ENCODE measurements at places on chromosomes 2 and 18.

DNA sequence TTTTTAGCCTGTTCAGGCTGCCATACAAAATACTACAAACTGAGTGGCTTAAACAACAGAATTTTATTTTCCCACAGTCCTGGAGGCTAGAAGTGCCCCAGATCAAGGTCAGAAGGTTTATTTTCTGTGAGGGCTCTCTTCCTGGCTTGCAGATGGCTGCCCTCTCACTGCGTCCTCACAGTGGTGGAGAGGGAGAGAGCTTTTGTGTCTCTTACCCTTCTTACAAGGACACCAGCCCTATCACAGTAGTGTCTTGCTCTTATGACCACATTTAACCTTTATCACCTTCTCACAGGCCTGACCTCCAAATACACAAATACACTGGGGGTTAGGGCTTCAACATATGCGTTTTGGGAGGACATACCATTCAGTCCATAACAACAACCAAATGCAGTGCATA, 11.7 kb downstream of the WDR7 start:
- no peak for DNase-seq

GRCh38 chr2:145812165-145812554, 1292.2 kb upstream of the ZEB2 start:
- DNase-seq: no peak

DNA sequence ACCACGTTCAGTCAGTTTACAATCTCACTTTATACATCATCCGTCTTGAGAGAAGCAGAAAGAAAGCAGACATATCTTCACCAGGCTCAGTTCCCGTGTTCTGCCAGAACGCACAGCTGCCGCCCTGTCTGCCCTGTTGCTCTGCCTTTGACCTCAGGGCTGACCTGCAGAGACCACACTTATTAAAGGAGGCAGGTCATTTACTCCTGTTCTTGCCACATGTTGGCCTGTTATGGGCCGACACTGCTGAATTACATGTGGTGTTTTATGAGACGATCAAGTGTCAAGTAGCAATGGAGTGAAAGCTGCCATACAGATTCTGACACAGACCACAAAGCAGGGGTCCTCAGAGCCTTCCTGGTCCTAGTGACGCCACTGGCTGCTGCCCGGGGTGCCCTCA, 232.2 kb downstream of the TTC32 start:
- DNase-seq: no peak

DNA sequence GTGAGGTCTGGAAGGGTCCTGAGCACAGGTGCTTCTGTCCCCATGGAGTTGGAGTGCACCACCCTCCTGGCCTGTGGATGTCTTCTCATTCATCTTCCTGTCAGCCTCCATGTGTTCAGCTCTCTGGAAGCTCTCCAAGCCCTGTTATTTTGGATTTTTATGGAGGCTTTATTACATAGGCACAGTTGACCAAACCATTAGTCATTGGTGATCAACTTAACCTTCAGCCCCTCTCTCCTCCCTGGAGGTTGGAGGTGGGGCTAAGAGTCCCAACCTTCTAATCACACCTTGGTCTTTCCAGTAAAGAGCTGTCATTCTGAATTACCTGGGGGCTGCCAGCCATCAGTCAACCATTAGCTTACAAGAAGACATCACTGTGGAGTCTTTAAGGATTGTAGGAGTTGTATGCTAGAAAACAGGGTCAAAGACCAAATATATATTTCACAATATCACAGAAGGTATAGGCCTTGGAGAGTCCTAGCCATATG, 7.5 kb upstream of the MCFD2 start:
- DNase-seq: no peak

DNA sequence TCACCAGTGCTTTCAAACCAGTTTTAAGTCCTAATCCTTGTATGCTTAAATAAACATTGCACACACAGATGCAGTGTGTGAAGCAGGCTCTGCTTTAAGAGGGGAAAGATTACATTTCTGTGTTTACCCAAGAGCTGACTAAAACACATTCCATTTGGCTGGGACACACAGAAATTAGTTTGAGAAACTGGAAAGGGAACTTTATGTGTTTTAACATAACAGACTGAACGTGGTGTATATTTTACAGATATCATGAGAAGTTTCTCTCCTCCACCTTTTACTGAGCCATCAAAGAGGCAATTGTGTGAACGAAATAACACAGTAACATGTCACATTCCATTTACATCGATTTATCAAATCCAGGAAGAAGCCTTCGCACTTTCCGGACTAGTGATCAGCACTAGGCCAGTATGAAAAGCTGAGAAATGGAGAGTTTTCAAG, 121.8 kb downstream of the MAIP1 start:
- no peak for DNase-seq

DNA sequence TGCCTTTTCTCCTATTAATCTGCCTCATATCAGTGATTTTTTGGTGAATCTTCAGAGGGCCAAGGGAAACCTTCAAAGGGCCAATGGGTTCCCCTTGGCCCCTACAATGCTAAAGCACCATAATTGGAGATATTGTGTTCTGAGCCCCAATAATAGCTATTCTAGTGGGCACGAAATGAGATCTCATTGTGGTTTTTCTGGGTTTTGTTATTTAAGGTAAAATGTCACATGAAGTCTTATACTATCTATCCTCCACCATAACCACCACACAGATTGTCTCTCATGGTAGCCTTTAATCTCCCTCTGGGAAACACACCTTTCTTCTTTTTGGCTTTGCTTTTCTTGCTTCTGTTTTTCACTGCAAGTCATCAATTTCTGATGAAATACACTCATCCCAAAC, 152.8 kb downstream of the B3GNT2 start:
- DNase-seq: no peak

GRCh38 chr2:16102976-16103380, 162.6 kb downstream of the MYCN start:
- no peak for DNase-seq

DNA sequence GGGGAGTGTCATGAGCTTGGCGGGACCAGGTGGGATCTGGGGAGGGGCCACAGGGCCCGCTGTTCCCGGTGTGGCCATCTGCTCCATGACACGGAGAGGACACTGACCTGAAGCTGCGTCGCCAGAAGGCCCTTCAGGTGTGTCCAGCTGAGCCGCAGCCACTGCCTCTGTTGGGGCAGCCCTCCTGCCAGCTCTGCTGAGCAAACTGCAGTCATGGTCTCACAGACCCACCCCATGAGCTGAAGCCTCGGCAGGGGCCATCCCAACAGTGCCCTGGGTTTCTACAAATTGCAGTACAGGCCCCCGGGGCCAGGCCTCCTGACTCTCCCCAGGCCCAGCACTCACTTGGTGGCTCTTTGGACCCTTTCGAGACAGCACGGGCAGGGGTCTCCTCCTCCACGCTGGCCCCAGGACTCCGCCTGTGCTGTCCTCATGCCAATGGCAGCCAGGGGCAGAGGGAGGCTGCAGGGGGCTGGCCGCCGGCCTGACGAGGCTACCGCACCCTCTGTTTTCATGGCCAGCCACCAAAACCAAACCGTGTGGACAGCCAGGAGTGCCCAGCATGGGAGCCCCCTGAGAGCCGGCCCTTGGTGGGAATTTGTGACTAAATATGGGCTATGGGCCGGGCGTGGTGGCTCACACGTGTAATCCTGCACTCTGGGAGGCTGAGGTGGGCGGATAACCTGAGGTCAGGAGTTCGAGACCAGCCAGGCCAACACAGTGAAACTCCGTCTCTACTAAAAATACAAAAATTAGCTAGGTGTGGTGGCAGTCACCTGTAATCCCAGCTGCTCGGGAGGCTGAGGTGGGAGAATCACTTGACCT, 175.2 kb upstream of the SALL3 start:
- DNase-seq: no peak

DNA sequence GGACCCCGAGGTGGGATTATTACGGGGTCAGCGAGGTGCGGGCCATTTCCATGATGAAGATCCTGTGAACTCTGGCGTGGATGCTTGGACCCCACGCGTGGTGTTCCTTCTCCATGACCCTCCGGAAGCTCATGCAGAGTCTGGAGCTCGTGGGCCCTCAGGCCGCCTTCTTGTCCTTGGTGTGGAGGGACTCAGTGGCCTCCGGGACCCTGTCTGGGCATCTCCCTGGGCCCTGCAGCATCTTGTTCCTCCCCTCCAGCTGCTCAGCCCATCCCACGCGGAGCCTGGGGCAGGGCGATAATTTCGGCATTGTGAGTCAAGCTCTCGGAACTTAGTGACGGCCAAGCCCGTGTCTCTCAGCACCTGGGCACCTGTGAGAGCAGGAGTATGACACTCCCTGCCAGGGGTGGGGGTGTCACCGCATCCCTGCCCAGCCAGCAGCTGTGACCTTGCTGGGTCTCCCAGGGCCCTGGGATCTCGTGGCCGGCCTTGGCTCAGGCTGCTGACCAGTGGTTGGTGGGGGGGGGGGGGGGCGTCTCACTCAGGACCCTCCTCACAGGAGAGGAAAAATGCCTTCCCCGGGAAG, 24.6 kb downstream of the RTP5 start:
- no peak for DNase-seq
